ENCODE measurements at places on chromosomes 4 and X.

GRCh38 chr4:173538148-173538908 lies 8.3 kb upstream of the HAND2 start:
- DNase-seq, result no peak

DNA sequence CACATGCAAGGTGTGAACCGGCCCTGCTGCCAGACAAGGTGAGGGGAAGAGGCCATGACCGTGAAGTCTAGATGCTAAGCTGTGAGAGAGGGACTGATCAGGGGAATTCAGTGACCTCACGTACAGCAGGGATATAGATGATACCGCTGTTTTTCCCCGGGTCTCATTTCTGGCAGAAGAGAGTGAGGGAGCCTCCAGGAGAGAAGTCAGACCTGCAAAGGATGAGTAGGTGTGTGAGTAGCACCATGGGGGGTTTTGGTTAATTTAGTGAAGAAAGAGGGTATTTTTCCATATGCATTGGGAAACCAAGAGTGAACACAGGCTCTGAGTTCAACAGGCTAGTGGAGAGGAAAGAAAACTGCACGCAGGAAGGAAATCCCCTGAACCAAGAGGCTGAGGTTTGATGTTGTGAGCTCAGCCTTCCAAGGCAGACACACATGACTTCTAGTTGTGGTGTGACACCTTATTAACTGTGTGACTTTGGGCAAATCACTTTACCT lies 127.6 kb upstream of the GATB start:
- no peak for DNase-seq

DNA sequence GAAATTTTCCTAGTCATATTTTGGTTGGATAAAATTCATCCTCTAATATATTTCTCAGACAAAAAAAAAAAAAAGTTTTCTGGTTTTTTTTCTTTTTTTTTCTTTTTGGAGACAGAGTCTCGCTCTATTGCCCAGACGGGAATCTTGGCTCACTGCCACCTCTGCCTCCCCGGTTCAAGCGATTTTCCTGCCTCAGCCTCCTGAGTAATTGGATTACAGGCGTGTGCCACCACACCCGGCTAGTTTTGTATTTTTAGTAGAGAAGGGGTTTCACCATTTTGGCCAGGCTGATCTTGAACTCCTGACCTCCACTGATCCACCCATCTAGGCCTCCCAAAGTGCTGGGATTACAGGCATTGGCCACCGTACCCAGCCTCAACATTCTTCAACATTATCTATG lies 432.7 kb upstream of the PABPC4L start:
- no peak for DNase-seq

DNA sequence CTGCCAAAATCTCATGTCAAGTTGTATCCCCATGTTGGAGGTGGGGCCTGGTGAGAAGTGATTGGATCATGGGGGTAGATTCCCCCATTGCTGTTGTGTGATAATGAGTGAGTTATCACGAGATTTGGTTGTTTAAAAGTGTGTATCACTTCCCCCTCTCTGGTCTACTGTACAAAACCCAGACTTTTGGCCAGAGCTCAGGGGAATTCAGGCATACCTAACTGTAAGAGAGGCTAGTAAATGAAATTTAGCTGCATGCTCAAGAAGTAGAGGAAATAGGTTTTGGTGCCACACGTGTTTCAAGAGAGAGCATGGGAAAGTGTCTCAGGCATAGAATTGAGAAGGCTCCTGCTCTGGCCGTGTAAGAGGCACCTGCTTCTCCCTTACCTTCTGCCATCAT lies 190.5 kb upstream of the GALNTL6 start:
- no peak for DNase-seq

- peak; percentile 66 for DNase-seq
Measured at GRCh38 chr4:174318829-174319764, 35.4 kb downstream of the CEP44 start.

DNA sequence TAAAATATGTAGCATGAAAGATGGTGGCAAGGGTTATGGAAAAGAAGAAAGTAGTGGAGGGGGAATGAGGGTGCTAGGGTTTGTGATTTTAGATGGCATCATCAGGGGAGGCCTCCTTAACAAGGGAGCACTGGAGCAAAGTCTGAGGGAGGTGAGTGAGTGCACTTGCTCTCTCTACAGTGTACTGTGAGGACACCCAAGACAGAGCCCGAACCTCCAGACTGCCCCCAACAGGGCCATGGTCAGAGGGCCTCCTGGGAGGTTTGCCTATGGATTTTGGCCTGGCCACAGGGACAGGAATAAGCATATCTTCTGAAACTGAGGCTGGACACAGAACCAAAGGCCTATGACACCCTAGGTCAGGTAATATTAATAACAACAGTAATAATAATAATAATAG lies 21.4 kb upstream of the PJA1 start:
- DNase-seq, result no peak

GRCh38 chr4:138078253-138078652 lies 163.9 kb downstream of the SLC7A11 start:
- no peak for DNase-seq

DNA sequence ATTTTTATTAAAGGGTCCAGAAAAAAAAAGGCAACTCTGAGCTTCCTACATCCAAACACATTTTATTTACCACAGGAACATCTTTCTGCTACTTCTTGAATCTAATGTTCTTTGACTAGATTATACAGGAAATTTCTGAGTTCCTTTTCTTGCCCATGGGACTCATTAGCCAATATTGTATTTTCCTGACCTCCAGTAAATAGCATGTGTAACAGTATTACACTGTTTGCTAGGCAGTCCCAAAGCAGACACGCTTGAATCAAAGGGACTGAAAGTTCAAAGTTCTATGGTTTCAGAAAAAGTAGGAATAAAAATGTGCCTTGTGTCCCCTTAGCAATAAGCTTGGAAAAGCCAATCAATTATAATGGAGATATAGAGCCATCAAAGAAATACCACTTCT lies 57.4 kb downstream of the MOSPD2 start:
- DNase-seq, result no peak

DNA sequence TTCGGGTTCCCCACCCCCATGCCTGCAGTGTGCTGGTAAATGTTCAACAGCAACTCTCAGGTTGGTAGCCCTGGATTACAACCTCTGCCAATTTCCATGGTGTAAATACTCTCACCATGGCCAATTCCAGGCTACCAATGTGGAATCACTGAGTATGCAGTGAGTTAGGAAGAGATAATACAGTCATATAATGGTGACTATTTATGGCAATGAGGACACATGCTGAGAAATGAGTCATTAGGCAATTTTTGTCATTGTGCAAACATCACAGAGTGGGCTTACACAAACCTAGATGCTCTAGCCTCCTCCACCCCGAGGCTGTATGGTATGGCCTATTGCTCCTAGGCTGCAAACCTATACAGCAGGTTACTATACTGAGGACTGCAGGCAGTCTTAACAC lies 4.6 kb upstream of the CLDN24 start:
- DNase-seq, result peak; percentile 33

DNA sequence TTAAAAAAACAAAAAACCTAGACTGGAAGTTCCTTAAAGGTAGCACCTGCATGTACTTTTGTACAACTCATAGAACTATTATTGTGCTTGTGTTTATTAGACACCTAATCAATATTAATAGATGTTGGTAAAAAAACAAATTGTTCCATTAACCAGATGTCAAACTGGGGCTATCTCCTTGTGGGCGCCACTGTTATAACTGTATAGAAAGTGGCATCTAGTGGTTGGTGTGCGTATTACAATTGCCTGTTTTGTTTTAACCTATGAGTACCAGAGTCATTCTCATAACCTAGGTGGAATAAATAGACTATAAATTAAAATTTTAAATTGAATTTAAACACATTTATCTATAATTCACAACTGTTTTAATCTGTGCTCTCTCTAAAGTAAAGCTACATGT lies 97.4 kb downstream of the COL4A5 start:
- DNase-seq, result peak; percentile 68

- no peak for DNase-seq
Measured at GRCh38 chr4:158870626-158871334, 102.0 kb downstream of the FNIP2 start.

GRCh38 chrX:28884823-28885222 lies 297.6 kb downstream of the IL1RAPL1 start:
- DNase-seq, result no peak

DNA sequence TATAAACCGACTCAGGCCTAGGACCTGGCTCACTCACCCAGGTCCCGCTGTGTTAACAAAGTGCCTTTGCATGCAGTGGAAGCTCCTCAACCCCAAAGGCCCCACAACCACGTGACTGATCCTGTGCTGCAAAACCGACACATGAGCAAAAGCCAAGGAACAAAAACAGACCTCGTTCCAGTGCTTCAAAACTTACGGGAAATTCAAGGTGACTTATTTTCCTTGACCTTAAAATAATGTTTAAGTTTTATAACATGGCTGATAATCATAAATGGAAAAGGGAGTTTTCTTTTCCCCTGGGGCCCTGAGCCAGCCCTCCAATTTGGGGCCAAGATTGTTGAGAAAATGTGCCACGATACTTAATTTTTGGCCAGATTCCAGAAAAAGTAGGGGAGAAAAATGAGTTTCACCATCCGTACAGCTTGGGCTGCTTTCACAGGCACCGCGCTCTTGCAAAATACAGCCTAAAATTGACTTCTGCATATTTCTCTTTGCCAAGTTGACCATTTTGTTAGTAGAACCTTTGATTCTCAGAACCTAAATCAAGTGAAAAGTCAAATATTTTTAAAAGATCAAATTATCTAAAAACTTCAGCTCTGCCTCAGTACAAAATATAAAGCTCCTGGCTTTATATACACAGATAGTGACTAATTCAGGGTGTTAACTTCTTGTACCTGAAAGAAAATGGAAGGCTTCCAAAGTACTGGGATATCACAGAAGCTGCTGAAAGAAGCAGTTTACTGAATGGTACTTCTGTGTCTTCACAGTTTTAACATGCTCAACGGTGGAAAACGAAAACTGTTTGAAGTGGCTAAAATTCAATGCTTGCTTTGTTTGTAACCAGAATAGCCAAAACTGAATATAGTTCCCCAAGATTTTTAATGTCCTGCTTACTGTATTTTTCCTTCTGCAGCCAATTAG lies 93.8 kb downstream of the APBB2 start:
- peak; percentile 92 for DNase-seq

DNA sequence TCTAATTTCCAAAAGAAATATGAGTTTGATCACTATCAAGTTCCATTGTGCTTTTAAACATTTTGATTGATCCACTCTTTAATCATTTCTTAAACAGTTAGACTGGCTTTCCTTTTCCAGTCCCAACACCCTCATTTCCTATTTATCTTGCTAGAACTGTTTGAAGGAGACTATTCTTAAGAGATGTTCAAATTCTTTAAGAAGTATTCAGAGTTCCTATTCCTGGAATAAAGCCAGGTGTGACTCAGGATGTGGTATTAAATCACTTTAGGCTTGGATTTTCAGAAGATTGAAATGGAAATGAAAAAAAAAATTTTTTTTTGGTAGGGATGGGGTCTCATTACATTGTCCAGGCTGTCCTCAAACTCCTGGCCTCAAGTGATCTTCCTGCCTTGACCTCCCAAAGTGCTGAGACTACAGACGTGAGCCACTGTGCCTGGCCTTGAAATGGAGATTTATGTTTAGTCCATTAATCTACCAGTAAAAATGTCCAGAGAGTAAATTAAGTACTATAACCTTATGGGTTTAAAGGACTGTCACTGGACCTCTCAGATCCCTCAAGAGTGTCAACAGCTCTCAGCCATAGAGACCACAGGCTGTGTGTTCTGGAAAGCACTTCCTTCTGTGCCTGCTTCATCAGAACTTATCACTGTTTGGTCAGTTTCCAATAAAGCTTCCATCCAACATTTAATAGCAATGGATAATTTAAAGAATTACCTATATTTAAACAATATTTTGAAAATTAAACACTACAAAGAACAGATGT lies 90.7 kb downstream of the CDS1 start:
- DNase-seq, result peak; percentile 92

DNA sequence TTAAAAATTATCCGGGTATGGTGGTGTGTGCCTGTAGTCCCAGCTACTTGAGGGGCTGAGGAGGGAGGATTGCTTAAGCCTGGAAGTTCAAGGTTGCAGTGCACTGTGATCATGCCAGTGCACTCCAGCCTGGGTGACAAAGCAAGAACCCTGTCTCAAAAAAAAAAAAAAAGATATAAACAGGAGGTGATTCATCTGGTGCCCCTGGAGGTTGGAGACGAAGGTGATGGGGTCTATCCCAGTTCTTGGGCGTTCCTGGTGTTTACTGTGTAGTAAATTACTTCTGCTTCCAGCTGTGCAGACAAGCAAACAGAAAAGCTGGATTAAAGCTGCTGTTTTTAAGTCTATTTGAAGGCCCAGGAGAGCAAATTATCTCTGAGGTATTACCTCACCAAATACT lies 19.9 kb downstream of the GPKOW start:
- no peak for DNase-seq

GRCh38 chrX:68183612-68184214 lies 249.6 kb downstream of the OPHN1 start:
- peak; percentile 56 for DNase-seq

- DNase-seq, result peak; percentile 99
Measured at GRCh38 chr4:74659576-74660411, 134.5 kb downstream of the BTC start.

DNA sequence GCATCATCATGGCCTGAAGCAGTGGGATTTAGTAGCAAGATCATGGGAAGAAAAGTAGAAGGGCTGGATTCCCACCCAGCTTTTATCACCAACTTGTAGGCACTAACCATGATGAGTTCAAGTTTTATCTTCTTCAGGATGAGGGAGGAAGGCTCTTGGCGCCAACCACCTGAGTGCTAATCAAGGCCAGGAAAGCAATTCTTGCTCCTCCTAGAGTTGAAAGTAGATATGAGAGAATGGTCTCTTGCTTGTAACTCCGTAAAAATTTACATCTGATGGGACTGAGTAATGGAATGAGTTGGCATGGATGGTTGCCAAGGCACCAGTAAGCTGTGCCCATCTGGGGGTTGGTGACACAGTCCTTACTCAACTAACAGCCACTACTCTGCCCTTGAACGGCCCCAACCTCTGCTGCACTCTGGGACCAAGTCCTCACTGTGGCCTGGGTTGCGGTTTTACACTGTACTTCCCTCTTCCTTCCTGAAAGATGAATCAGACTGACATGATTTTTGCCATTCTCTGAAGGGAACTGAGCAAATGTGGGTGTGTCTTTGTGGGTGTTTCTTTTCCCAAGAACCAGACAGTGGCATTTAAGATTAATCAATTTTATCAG lies 39.4 kb upstream of the NDP start:
- DNase-seq, result peak; percentile 39

DNA sequence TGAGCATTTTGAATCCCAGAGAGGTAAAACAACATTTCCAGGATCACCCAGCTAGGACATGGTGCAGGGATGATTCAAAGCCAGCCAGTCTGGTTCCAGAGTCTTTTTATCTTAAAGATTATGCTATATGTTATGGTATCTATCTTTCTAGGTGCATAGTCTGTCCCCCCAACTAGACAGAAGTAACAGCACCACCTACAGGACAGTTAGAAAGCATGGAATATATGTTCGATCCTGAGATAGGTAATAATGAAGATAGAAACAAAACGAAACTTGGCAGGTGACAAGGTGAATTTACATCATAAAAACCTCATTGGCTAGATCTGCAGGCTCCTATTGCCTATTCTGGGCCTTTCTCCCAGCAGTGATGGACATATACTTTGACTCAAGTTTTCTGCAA lies 723.2 kb downstream of the SMARCA1 start:
- peak; percentile 3 for DNase-seq

GRCh38 chr4:126004941-126005340 lies 690.2 kb downstream of the FAT4 start:
- peak; percentile 57 for DNase-seq
